Spinal cord (tissue), 10 donors: ENCODE measurements at places on chromosomes 2 and 18.

DNA sequence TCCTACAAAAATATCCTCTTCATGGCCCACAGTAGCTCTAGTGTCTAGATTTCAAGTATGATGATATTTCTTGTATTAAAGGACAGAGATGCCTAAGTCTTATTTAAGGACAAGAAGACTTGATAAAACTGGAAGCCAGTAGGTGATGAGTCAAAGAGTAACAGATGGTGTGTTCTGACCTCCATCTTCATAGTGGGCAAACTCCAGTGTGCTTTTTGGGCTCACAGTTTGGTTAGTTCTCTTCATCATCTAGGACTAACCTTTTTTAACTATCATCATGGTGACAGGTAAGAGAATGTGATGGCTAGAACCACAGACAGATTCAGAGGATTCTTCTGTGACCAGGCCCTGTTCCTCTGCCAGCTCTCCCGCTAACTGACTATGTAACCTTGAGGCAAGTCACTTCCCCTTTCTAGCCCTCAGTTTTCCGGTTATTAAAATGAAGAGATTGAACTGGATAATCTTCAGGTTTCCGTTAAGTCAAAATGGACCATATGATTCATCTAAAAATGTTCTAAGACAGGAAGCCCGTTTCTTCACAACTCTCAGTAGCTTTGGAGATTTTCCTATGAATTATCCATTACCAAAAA, 140.3 kb upstream of the RASGRP3 start:
- DNase-seq = no peak
- no peaks in the 10 kb centered on the region for H3K4me1 ChIP-seq
- H3K36me3 ChIP-seq = no peaks in the 10 kb centered on the region

DNA sequence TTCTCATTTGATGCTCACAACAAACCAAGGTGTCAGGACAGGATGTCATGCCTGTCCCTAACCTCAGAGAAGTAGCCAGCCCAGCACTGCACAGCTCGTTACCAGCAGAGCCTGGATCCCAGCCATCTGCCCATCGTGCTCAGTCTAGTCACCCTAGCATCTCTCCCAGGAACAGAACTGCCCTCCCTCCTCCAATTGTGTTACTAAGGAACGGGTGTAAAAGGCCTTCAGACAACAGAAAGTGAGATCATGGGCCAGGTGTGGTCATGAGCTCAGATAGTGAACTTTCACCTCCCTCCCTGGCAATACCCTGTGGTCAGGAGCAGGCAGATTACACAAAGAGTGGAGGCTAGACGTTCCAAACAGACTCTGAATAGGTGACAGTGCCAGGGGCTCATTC, 111.8 kb upstream of the PPP1CB start:
- H3K27me3 ChIP-seq = no peaks in the 10 kb centered on the region
- H3K4me1 ChIP-seq = peaks cover 5% of the 10 kb centered on the region
- DNase-seq = no peak
- no peak overlapping the region for H3K27ac ChIP-seq

- H3K4me3 ChIP-seq = no peak overlapping the region
- H3K27me3 ChIP-seq = peaks cover 2% of the 10 kb centered on the region
- peaks cover 14% of the 10 kb centered on the region for H3K36me3 ChIP-seq
- DNase-seq = no peak
Observed at GRCh38 chr2:95314964-95315611, 17.9 kb downstream of the KCNIP3 start.

DNA sequence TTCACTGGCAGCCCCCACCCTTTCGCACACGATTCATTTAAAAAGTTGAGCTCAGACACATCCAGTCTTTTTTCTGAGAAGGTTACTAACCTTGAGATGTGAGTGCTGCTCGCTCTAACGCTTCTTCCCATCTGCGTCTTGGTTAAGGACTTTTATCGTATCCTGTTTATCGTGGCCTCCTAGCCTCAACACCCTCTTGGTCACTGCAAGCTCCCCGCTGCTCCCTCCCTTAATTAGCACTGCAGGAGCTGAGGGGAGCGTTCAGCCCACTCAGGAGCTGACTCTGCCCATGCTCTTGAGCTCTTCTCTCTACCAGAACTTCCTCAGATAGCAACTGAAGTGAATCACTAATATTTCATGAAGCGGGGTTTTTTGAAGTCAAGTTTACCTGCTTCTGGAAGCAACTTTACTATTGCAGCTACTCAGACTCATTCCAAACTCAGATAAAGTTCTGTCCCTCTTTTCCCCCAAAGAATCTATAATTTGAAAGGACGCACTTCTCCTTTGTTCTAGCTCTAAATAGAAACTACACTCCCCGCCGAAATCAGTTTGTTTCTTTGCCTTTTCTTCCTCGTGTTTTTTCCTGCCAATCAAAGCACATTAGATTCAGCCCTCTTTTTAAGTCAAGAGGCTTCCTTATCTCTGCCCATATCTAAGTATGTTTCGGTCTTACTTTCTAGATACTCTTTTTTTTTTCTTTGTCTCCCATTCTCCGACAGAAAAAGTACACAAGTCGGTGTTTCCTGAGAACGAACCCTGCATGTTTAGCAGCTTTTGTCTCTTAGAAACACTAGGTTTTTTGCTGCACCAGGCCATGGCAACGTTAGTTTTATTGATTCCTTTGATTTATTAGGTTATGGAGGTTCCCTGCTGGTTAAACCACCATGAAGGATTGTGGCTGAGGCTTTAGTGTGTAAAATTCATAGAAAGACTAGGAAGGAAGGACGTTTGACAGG, 9.3 kb upstream of the CD226 start:
- no peak for DNase-seq
- no peaks in the 10 kb centered on the region for H3K4me1 ChIP-seq
- H3K27ac ChIP-seq = no peak overlapping the region
- no peaks in the 10 kb centered on the region for H3K36me3 ChIP-seq

DNA sequence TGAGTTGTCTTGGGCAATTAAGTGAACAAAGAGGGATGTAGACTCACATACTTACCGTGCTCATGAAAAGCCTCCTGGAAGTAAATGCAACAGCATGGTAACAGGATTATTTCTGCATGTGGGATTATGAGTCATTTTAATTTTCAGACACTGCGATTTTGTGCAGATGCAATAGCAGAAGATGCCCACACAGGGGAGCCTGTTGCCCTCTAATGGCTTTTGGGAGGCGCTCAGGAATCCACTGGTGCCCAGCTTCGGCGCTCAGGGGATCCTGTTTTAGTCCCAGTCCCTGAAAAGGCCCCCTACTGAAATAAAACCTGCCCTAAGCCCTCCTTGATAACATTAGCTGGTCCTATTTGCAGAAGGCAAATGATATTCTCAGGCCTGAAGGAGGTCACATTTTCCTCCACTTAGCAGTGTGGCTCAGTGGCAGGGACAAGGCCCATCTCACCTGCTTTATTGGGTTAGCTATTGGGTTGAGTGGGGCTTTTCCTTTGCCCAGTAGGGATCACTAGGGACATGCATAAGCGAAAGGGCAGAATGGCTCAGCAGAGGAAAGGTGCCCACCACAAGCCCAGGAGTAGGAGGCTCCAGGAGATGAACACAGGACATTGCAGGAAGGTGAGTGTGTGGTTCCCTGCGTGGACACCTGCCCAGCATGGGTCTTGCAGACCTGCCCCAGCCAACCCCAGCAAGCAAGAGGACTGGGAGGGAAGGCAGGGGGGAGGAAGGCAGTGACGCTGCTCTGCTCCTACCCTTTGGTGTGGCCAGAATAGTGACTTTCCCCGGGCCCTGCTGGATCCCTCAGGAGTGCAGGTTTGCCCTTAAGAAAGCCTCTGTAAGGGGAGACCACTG, 26.5 kb upstream of the KCNS3 start:
- no peaks in the 10 kb centered on the region for H3K27me3 ChIP-seq
- H3K4me3 ChIP-seq = no peak overlapping the region
- no peaks in the 10 kb centered on the region for H3K36me3 ChIP-seq
- DNase-seq = peak; percentile 29
- no peak overlapping the region for H3K27ac ChIP-seq
- H3K4me1 ChIP-seq = peaks cover 3% of the 10 kb centered on the region

DNA sequence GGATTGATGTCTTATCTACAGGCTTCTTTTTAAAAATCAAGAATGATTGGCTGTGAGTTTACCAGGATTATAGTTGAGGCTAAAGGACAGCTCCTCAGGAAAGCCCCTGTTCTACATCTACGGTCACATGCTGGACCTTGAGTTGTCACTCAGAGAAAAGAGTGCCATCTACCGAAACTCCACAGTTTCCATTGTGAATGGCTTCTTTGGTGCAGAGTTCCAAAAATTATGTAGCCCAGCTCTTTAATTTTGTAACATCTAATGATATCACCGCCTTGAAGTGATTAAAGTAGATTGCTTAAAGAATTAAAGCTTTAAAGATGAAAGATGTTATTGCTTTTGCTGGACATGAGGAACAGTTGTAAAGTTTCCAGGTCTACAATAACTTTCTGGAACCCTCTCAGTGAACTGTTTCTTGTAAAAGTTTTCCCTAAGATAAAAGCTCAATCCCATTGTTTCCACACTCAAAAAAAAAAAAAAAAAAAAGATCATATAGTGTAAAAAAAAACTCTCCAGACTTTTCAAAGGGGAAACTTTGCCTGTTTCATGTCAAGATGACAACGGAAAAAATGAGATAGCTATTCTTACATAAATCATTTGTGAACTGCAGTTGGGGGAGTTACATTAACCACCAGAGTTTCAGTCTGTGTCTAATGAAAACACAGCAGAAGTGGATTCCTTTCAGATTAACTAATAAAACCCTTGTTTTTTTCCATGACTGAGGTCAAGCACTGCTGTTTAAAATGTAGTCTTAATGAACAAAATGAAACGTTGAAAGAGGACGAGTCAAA, 4.3 kb downstream of the COL3A1 start:
- H3K27me3 ChIP-seq = no peaks in the 10 kb centered on the region
- DNase-seq = no peak
- H3K36me3 ChIP-seq = no peaks in the 10 kb centered on the region
- peak overlapping the region; percentile 96 for H3K27ac ChIP-seq

DNA sequence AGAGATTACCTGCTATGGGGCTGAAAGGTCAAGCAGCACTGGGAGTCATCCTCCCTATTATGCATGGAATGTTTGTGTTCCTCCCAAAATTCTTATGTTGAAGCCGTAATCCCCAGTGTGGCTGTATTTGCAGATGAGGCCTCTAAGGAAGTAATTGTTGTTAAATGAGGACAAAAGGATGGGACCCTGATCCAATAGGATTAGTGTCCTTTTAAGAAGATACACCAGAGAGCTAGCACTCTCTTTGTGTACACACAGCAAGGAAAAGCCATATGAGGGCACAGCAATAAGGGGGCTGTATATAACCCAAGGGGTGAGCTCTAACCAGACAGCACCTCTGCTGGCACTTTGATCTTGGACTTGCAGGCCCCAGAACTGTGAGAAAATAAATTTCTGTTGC, 18.3 kb downstream of the STAM2 start:
- no peak overlapping the region for H3K27ac ChIP-seq
- H3K27me3 ChIP-seq = no peaks in the 10 kb centered on the region
- no peak for DNase-seq

- peak within 1 kb of the TSS; percentile 43 for H3K4me3 ChIP-seq
- H3K36me3 ChIP-seq = peaks cover 7% of the 10 kb centered on the region
- peaks cover 8% of the 10 kb centered on the region for H3K4me1 ChIP-seq
- H3K27ac ChIP-seq = peak within 1 kb of the TSS; percentile 85
- H3K27me3 ChIP-seq = peaks cover 72% of the 10 kb centered on the region
Observed at GRCh38 chr18:78979730-78980278, at the start of gene SALL3. TSS of gene SALL3 (plus strand) at chr18:78979818. CDS start at chr18:78980275, 457 bp downstream.

- no peak for DNase-seq
- no peaks in the 10 kb centered on the region for H3K36me3 ChIP-seq
- H3K4me1 ChIP-seq = peaks cover 32% of the 10 kb centered on the region
- peaks cover 77% of the 10 kb centered on the region for H3K27me3 ChIP-seq
Observed at GRCh38 chr2:118832791-118833715, 14.4 kb downstream of the EN1 start.

- H3K4me3 ChIP-seq = no peak overlapping the region
- peaks cover 26% of the 10 kb centered on the region for H3K4me1 ChIP-seq
- no peak overlapping the region for H3K27ac ChIP-seq
- H3K27me3 ChIP-seq = no peaks in the 10 kb centered on the region
Observed at GRCh38 chr2:240286596-240286995, 146.1 kb upstream of the OTOS start.

DNA sequence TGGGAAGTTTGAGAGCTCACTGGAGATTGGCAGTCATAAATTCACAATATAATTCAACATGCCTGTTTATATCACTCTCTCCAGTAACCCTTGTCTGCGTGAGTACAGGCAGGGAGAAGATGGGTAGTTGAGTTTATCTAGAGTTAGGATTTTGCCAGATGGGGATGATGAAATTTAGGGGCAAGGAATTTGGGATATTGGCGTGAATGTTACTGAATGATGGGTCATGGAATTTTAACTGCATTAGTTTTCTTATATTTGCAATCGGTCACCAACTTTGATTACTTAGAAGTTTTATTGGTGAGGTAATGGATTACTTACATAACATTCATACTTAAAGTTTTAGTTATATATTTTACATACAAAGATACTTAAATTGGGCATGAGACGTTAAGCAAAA, 35.1 kb downstream of the SANBR start:
- no peak overlapping the region for H3K27ac ChIP-seq
- peaks cover 38% of the 10 kb centered on the region for H3K36me3 ChIP-seq
- no peak overlapping the region for H3K4me3 ChIP-seq
- H3K27me3 ChIP-seq = no peaks in the 10 kb centered on the region
- DNase-seq = no peak

DNA sequence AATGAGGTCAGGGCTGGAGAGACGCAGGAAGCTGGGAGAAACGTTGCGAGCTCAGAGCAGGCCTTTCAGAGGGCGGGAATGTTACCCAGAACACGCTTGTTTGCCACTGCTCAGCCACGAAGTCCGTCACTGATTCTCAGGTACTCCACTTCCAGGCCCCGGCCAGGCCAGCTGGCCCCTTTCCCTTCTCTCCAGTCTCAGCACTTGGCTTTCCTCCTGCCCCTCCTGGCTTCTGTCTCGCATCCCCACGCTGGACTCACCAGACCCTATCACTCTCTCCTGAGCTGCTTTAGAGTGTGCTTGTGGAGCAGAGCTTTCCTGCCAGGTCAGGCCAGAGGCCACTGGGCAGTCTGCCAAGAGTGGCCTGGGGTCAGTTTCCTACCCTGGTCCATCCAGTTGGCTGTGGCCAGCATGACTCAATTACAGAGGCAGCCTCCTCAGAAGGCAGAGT, 151.4 kb downstream of the TWIST2 start:
- no peak overlapping the region for H3K27ac ChIP-seq
- no peaks in the 10 kb centered on the region for H3K36me3 ChIP-seq
- DNase-seq = no peak
- H3K27me3 ChIP-seq = no peaks in the 10 kb centered on the region

- no peaks in the 10 kb centered on the region for H3K4me1 ChIP-seq
- DNase-seq = no peak
- H3K27me3 ChIP-seq = no peaks in the 10 kb centered on the region
- H3K27ac ChIP-seq = no peak overlapping the region
Observed at GRCh38 chr2:217301142-217301925, 441.5 kb upstream of the TNP1 start.

DNA sequence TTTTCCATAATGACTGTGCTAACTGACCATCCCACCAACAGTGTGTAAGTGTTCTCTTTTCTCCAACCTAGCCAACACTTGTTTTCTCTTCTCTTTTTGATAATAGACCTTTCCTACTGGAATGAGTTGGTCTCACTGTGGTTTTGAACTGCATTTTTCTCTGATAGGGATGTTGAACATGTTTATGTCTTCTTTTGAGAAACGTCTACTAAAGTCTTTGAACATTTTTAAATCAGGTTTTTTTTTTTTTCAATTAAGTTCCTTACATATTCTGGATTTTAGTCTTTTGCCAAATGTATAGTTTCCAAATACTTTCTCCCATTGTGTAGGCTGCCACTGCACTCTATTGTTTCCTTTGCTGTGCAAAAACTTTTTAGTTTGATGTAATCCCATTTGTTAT, 405.5 kb upstream of the FIGN start:
- no peak overlapping the region for H3K27ac ChIP-seq
- no peaks in the 10 kb centered on the region for H3K36me3 ChIP-seq
- DNase-seq = no peak
- no peaks in the 10 kb centered on the region for H3K27me3 ChIP-seq
- H3K4me3 ChIP-seq = no peak overlapping the region
